ENCODE measurements at places on chromosomes 1 and 21. TPM values are rescaled to one million over a fixed set of nuclear protein-coding genes. Genes with fewer than 3 reads are reported as not detected.

DNA sequence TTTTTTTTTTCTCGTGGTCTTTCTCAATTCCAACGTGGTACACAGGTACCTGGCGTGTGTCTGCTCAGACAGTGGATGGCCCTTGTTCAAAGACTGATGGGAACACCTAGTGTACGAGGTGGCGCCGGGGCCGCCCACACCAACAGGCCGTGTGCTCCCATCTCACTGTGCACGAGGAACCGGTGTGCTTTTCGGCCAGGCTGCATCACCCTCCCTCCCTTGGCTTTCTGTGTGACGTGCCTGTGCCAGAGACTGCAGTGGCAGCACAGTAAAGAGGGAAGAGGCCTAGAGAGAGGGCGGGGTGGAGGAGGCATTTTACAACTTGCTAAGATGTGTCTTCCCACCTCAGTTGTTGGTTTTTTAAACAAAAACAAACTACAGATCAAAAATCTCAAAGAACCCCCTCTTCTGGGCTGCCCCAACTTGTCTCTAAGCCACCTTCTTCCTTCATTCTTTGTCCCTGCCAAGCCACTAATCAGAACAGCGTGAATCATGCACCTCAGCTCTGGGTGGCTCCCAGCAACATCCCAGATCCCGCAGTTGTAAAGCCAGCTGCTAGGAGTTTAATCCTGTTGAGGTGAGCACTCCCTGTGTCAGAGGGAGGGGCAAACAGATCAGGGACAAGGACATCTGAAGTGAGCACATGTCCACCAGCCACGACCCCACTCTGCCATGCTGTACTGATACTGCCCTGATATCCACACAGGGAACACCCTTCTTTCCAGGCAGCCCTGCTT is 20.7 kb downstream of the IRF2BP2 start:
- H3K36me3 ChIP-seq: no peaks in the 10 kb centered on the region
- H3K4me1 ChIP-seq: no peaks in the 10 kb centered on the region
- H3K27me3 ChIP-seq: peaks cover 4% of the 10 kb centered on the region
- H3K27ac ChIP-seq: no peak overlapping the region
- no peak overlapping the region for H3K4me3 ChIP-seq
- DNase-seq: no peak

DNA sequence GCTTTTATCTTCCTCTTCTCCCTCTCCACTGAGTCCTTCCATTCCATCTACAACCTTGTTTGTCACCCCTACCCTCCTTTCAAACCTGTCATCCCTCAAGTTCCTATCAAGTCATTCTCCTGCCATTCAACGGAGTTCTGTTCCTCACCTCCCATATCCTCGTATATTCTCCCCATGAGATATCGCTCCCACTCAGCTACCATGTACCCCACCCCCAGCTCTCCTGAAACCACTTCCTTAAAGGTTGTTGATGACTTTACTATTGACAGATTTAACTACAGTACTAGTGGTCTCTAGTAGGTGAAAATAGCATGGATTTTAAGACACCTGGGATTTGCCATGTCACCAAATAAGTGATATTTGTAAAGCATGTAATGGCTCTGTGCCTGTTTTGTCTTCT is 107.4 kb upstream of the BARHL2 start:
- H3K27ac ChIP-seq: no peak overlapping the region
- no peaks in the 10 kb centered on the region for H3K36me3 ChIP-seq
- H3K4me3 ChIP-seq: no peak overlapping the region
- DNase-seq: no peak

DNA sequence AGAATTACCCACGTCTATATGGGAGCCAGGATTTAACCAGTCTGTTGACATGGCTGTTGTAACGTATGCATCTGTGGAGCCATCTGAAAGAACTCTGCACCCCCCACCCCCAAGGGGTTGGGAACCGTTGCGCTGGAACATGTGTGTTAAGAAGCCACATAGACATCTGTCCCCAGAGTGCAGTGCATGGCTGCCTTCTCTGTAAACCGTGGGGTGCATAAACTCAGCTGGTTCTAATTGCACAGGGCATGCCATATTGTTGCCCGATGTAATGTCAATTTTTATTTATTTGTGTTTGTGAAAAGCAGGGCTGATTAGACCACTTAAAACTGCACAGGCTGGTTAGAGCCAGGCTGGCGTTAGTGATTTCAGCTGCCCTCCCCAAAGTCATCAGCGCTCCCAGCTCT is 70.1 kb upstream of the ROR1 start:
- H3K27ac ChIP-seq: no peak overlapping the region
- no peak overlapping the region for H3K4me3 ChIP-seq

GRCh38 chr1:109243860-109244552 is 5.3 kb upstream of the CELSR2 start:
- no peak for DNase-seq
- peaks cover 16% of the 10 kb centered on the region for H3K4me1 ChIP-seq
- H3K4me3 ChIP-seq: no peak overlapping the region

- no peaks in the 10 kb centered on the region for H3K4me1 ChIP-seq
- no peak for DNase-seq
- peaks cover 11% of the 10 kb centered on the region for H3K27me3 ChIP-seq
- peaks cover 9% of the 10 kb centered on the region for H3K36me3 ChIP-seq
- H3K4me3 ChIP-seq: no peak overlapping the region
- H3K27ac ChIP-seq: no peak overlapping the region
Observed at GRCh38 chr21:31103163-31103562, 64.9 kb upstream of the KRTAP19-8 start.

- peaks cover 39% of the 10 kb centered on the region for H3K4me1 ChIP-seq
- no peaks in the 10 kb centered on the region for H3K36me3 ChIP-seq
- H3K27ac ChIP-seq: peak overlapping the region; percentile 60
- no peak overlapping the region for H3K4me3 ChIP-seq
Observed at GRCh38 chr21:45419162-45419561, 14.2 kb downstream of the COL18A1 start.

DNA sequence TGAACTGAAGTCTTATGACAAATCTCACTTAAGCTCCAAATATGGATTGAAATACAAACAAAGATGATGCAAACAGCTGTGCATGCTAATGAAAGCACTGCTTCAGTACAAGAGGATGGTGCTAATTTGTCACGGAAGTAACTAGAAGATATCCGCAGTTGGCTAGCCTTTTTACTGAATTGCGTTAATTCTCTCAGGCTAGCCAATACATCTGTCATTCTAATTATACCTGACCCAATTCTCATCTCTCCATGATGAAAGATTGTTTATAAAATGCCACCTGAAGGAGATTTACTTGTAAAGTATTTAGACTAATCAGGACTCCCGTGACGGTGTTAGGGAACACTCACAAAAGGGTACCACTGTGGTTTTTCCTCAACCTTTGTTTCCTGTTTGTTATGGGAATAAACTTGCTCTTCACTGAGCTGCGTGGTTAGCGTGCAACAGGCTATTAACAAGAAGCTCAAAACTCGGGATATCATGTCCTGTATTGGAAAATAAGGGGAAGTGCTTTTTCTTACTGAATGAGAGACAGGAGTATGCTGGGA is 162.5 kb downstream of the APP start:
- no peak overlapping the region for H3K4me3 ChIP-seq
- peak overlapping the region; percentile 21 for H3K27ac ChIP-seq
- H3K36me3 ChIP-seq: peaks cover 20% of the 10 kb centered on the region
- no peaks in the 10 kb centered on the region for H3K27me3 ChIP-seq
- H3K4me1 ChIP-seq: peaks cover 25% of the 10 kb centered on the region

- H3K36me3 ChIP-seq: no peaks in the 10 kb centered on the region
- no peaks in the 10 kb centered on the region for H3K27me3 ChIP-seq
- no peak overlapping the region for H3K4me3 ChIP-seq
Observed at GRCh38 chr1:240946926-240947325, 335.0 kb upstream of the GREM2 start.

- no peak for DNase-seq
- no peaks in the 10 kb centered on the region for H3K36me3 ChIP-seq
- H3K27me3 ChIP-seq: peaks cover 20% of the 10 kb centered on the region
- peaks cover 2% of the 10 kb centered on the region for H3K4me1 ChIP-seq
- no peak overlapping the region for H3K27ac ChIP-seq
Observed at GRCh38 chr1:3702528-3702927, 49.7 kb upstream of the CCDC27 start.

DNA sequence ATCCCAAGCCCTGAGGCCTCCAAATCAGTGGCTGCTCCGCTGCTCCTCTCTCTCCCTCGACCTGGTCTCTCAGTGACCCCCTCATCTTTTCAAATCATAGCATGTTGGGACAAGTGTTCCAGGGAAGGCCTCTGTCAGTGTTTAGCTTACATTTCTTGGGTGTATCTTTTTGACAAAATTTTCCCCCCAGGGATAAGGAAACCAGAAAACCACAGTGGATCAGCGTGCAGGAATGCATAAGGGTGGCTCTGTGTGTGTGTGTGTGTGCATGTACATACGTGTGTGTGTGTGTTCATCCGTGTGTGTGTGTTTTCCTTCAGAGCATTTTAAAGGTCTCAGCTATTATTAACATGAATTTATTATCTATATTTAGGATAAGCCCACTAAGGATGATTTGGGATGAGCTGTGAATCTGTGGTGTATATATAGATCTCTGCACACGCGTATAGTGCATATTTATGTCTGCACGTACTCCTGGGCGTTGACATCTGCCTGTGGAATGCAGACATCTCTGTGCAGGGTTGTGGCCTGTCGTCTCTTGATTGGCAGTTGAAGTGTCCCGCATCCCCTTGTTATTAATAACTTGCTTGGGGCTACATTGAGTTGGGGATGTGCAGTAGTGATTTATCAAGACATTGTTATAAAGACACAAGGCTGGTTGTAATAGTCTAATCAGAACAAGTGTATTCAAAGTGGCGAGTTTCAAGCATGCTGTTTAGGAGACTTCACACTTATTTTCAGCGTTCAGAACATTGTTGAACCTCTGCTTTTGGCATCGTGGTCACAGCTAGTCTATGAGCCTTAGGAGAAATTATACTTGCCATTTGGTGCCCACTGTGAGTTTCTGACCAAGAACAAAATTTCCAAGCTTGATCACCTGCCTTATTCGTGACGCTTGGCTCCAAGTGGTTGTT is 55.6 kb downstream of the GALNT2 start:
- no peak overlapping the region for H3K4me3 ChIP-seq
- peaks cover 5% of the 10 kb centered on the region for H3K36me3 ChIP-seq
- H3K27me3 ChIP-seq: no peaks in the 10 kb centered on the region

DNA sequence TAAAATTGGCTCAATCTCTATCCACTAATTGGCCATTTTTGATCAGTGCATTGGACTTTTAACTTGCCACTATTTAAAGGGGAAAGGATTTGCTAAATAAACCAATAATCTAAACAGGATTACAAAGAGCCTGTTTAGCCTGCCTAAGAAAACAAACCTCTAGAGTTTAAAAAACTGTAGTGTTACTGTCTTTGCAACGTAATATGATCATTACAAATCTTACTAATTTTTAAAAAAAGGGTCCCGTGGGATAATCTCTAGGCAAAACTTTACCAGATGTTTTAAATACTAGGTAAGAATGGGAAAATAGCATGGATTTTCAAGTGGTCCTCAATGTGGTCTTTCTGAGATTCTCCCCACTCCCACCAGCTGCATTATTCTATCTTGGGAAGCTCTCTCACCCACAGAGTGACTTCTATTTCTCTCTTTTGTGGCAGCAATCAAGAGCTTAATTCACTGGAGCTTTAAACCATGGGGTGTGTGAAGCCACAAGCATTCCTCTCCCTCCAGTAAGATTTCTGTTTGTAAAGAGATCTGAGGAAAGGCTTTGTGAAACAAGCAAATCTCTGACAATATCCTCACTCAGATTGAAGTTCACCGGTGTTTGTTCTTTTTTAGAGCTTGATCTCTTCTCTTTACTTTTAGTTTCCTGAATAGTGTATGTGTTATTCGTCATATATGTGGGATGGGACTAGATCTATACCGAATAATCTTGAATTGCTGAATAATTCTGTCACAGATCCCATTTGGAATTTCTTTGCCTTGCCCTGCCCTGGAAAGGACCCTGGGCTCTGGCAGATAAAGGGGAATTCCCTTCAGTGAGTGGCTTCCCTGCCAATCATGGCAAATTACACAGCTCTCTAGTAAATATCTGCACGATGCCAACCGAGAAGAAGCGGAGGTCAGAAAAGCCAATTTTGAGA is 132.2 kb downstream of the TLR5 start:
- peaks cover 20% of the 10 kb centered on the region for H3K27me3 ChIP-seq
- no peaks in the 10 kb centered on the region for H3K36me3 ChIP-seq
- no peak overlapping the region for H3K4me3 ChIP-seq

DNA sequence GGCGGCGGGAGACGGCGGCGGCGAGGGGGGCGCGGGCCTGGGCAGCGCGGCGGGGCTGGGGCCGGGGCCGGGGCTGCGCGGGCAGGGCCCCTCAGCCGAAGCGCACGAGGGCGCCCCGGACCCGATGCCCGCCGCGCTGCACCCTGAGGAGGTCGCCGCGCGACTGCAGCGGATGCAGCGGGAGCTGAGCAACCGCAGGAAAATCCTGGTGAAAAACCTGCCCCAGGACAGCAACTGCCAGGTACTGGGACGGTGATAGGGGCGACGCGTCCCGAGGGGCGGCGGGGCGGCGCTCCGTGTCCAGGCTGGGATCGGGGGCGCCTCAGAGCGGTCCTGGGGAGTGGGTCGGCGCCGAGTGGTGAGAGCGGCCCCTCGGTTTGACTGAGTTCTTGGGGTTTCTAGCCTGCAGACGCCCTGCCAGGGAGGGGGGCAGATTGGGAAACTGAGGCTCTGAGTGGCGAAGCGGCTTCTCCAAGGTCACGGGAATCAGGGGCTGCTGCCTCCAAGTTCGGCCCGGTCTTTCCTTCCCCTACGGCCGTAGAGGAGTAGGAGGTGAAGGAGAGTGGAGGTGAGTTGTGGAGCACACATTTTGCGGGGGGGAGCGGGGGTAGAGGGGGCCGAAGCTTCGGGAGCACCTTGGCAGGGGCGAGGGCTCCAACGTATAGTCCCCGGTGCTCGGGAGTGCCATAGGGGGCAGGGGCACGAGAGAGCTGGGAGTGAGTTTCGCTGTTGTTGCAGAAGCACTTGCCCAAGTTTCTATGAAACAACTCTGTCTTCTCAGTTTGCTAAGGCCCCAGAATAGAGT is 508 bp downstream of the RAVER2 start:
- peak overlapping the region; percentile 90 for H3K4me3 ChIP-seq
- H3K27ac ChIP-seq: peak overlapping the region; percentile 95
- DNase-seq: peak; percentile 14
- no peaks in the 10 kb centered on the region for H3K36me3 ChIP-seq
- peaks cover 7% of the 10 kb centered on the region for H3K27me3 ChIP-seq
- H3K4me1 ChIP-seq: peaks cover 14% of the 10 kb centered on the region

TSPAN1 gene
- 4.5 TPM for total RNA-seq

TIE1 gene
- 1.2 TPM for total RNA-seq

NCAM2 gene
- 0.60 TPM for total RNA-seq

OR6K3 gene
- total RNA-seq: not detected

HMGN1 gene
- 597 TPM for total RNA-seq

BRINP3 gene
- not detected for total RNA-seq

ERO1B gene
- total RNA-seq: 15.4 TPM

BSND gene
- total RNA-seq: not detected

TENT5C gene
- 13.6 TPM for total RNA-seq

CRABP2 gene
- 70.4 TPM for total RNA-seq

Data from progenitor cell of endocrine pancreas (in vitro differentiated cells).